ENCODE measurements at places on chromosomes 12 and 14.
A peak's percentile ranks its signal among the peaks of the same experiment; 100 is the strongest.

DNA sequence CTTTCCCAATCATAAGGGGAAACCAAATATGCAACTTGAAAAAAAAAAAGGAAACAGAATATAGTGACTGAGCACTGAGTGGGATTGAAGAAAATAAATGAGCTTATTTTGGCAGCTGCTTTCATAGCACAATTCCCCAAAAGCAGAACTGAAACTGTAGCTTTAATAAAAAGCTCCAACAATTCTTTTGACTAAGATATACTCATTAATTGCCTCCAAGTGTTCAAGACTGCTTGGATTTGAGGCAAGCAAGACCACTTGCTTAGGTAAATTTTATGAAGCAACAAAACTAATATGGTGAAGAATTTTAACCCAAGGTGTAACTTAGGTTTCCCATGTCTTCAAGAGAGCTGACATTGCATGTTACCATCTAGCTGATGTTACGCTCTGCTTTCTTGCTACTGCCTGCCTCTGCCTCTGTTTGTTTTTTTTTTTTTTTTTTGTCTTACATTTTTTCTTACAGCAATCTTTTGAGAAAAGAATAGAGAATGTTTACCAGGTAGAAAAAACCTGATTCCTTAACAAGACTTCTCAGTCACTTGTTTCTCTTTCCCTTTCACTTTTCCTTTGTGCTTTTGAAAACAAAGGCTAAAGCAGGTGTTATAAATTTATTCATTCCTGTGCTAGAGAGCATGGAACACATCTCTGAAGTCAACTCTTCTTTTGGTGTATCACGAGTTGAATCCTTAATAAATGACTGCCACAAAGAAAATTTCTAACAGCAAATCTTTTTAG lies 134.4 kb downstream of the BCAT1 start:
- no peak for DNase-seq

- no peak for DNase-seq
These were observed 361.9 kb downstream of the ADGRD1 start for GRCh38 chr12:131315601-131316000.

GRCh38 chr12:33628087-33628486 lies 188.5 kb upstream of the SYT10 start:
- DNase-seq: no peak

DNA sequence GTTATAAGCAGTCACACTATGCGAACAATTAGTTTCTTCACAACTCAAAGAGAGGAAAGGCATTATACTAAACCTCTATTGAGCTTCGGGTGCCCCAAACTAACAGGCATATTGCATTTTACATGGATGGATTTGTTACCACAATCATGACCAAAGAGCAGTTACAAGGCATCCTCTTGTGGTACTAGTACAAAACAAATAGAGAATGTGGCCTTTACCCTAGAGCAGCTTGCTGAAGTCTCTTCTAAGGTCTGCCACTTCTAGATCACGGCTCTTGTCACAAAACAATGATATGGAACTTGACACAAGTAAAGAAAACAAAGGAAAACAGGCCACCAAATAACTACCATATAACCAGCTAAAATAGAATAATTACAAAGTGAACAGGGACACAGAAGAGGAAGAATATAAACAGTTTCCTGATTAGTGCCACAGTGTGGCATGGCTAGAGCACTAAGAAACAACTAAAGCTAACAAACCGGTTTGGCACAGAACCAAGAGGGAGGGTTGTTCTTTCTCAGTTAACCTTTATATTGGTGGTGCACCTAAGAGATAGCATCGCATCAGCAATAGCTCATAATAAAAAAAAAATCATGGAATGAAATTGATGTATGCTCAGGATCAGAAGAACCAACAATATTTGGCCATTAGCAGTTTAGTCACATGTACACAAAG lies 209.7 kb upstream of the ATP2B1 start:
- no peak for DNase-seq

GRCh38 chr12:112111931-112112330 lies 3.3 kb upstream of the NAA25 start:
- DNase-seq: no peak

DNA sequence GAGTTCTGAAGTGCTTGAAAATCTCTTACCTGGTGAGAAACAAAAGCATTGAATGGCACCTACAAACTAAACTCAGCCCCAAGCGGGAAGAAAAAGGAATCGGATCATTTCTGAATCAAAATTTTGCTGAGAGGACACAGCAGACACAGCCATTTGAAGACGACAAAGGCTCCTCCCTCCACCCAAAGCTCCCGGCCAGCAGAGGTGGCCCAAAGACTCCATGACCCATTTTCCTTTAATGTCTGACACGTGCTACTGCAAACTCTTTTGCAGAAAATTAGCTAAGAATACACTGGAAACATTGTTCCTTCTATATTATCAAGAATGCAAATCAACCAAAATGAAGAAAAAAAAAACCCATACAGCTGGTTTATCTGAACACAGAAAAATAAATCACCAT lies 85.9 kb upstream of the FOXN3 start:
- no peak for DNase-seq

- DNase-seq: no peak
These were observed 13.3 kb upstream of the LRP1-AS start for GRCh38 chr12:57160741-57161140.

- no peak for DNase-seq
These were observed 33.0 kb downstream of the E2F7 start for GRCh38 chr12:77032406-77032805.

DNA sequence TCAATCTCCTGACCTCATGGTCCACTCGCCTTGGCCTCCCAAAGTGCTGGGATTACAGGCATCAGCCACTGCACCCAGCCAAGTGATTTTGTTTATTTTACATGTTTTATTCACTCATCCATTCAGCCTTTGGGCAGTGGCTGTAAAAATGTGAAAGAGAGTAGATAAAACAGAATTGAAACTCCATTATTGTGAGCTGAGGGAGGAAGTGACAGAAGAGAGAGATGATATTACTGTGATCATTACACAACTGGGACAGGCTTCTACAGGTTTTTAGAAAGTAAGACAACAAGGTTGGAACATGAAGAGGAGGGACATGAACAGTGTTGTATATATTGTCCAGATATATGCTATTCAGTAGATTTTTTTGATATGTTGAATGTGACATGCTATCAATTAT lies 25.0 kb downstream of the CREBL2 start:
- DNase-seq: no peak

- DNase-seq: no peak
These were observed 159.2 kb upstream of the LRIG3 start for GRCh38 chr12:59079472-59079871.

GRCh38 chr12:68863109-68863770 lies 55.3 kb downstream of the MDM2 start:
- DNase-seq: no peak

- no peak for DNase-seq
These were observed 55.5 kb downstream of the RPS6KA5 start for GRCh38 chr14:91004987-91005386.

- no peak for DNase-seq
These were observed 15.2 kb upstream of the DLK1 start for GRCh38 chr14:100711493-100711892.

- no peak for DNase-seq
These were observed 4.4 kb downstream of the REM2 start for GRCh38 chr14:22887260-22887989.

DNA sequence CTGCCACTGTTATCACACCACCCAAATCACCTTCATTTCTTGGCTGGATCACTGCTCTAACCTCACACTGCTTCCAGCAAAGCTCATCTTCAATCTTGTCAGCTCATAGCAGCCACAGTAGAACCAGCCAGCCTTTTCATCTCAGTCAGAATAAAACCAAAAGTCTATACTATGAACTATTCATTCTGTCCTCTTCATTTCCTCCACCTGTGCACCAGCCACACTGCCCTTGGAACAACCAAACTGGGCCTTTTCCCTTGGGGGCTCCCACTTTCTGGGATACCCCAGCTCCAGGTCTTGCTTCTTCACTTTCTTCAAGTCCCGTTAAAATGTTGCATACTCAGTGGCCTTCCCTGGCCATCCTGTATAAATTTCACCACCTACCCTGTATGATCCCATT lies 234.4 kb upstream of the DAAM1 start:
- DNase-seq: no peak

GRCh38 chr14:58288106-58288792 lies 10.1 kb upstream of the ARID4A start:
- DNase-seq: no peak

DNA sequence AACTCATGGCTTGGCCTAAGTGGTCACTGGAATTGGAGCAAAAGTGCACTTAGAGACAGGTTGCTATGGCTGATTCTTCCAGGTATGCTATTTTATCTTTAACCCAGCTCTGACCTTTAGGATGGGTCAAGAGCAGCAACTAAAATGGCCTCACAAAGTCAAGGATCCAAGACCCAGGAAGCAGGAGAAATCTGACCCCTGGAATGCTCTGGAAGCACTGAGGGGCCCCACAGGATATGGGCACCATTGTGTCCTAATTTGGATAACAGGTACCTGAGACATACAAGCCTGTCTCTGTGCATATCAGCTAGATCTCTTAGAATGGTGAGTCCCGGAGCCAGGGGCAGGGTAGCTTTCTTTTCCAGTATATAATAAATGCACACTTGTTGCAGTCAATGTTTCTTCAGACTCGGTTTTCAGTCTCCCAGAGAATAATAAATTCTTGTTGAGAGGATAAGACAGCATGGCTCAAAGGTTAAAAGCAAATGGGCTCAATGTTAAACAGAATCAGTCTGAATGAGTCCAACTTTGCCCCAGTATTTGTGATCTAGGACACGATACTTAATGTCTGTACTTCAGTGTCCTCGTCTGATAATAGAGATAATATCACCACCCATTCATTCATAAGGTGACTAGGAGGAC lies 29.3 kb upstream of the TMCC3 start:
- no peak for DNase-seq

DNA sequence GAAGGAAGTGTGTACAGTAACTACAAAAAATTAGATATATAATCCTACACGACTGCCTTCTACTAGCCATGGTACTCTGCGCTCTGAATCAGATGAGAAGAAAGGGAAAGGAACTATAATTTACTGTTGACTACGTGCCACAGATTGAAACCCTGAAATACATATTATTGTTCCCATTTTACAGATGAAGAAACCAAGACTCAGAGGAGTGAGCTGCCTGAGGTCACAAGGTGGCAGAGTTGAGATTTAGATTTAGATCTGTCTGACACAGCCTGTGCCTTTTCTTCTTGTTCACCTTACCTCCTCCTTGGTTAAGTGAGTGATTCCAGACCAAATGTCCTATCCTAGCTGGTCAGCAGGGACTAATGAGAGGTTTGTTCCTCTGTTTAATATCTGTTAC lies 61.6 kb upstream of the OR4E1 start:
- no peak for DNase-seq

DNA sequence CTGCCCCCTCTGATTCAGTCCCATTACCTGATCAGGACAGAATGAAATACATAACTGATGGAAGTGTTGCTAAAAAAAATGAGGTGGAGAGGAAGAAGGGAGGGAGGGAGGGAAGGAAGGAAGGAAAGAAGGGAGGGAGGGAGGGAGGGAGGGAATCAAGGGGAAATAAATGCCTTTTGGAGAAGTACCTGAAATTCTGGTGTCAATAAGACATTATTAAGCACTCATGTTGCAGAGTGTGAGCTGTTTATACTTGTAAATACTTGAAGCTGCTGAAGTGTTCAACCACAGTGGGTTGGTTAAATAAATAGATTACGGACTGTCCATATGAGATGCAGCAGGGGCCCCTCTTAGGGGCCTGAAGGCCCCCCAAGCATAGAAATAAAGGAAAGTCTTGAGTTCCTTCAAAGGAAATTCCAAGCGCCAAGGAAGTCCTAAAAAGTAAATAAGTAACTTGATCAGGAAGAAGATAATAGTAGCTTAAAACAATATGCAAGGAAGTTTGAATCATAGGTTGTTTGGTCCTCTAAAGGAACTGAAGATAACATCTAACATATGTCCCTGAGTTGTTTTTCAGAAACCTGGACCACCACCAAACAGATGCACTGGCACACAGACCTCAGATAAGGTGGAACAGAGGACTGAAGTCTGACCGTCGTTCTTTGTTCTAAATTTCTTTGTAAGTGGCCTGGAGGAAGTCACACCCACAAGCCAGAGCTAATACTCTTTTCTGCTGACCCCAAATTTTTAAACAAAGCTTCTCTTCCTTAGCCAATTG lies 110.8 kb downstream of the SEC23A start:
- DNase-seq: no peak

- no peak for DNase-seq
These were observed 47.7 kb upstream of the CMKLR1 start for GRCh38 chr12:108386709-108387360.

GRCh38 chr14:56413721-56414120 lies 165.9 kb upstream of the TMEM260 start:
- no peak for DNase-seq

DNA sequence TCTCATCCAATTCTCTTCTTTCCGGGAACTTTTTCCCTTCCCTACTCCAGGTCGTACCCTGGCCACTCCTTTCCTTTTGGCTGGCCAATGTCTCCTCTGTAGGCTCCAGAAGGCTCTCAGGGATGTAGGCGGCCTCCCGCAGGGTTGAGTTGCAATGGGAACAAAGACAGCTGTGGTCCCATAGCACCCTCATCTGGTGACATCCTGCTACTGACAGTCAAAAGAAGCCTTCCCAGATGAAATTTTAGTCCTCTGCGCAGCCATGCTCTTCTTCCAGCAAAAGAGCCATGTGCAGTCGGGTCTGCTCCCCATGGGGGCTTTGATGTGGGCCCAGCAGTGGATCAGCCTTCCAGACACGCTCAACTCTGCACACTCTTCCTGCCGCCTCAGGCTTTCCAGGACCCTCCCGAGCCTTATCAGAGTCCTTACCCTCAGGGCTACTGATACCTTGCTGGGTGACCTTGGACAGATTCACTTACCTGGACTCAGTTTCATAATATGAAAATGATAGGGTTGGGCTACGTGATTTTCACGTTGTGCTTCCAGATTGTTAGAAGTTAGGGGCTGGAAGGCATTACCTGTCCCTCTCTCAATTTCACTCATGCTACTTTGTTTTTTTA lies 5.5 kb upstream of the CELA1 start:
- no peak for DNase-seq

- peak; percentile 69 for DNase-seq
These were observed at the start of gene NUDT14 for GRCh38 chr14:105180592-105181548. NUDT14 (minus strand) TSS chr14:105181312; CDS start chr14:105181209, 103 bp downstream.

DNA sequence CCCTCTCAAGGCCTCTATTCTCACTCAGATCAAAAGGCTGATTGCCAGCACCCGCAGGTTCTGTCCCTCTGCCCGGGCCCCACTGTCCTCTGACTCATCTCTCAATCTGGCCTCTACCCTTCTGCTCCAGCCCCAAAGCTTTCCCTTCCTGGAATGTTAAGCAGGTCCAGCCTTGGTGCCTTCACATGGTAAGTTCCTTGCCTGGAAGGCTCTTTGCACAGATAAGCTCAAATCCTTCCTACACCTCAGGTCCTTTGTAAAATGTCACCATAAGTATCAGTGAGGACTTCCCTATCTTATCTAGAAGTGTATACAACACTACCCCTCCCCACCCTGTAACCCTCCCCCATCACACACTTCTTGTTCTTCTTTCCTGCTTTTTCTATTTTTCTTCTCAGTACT lies 22.2 kb downstream of the LPCAT3 start:
- DNase-seq: no peak

GRCh38 chr12:119229837-119230236 lies 51.1 kb downstream of the HSPB8 start:
- no peak for DNase-seq

- DNase-seq: no peak
These were observed 30.6 kb downstream of the BORCS5 start for GRCh38 chr12:12387501-12387900.

- DNase-seq: no peak
These were observed 213.5 kb upstream of the SLC38A2 start for GRCh38 chr12:46585854-46586621.

- DNase-seq: no peak
These were observed 103.8 kb upstream of the RESF1 start for GRCh38 chr12:31855427-31855826.

Measured in stimulated activated CD8-positive, alpha-beta memory T cell treated with anti-CD3 and anti-CD28 coated beads, Interleukin-12 subunit alpha, Interleukin-12 subunit beta, amount 100 ng/mL, for 1 hour (primary cell).